Cardiac fibroblast (primary cell): ENCODE measurements at places on chromosomes 3 and 15.

- no peak for DNase-seq
These were observed 225.7 kb downstream of the MEX3B start for GRCh38 chr15:81819924-81820635.

DNA sequence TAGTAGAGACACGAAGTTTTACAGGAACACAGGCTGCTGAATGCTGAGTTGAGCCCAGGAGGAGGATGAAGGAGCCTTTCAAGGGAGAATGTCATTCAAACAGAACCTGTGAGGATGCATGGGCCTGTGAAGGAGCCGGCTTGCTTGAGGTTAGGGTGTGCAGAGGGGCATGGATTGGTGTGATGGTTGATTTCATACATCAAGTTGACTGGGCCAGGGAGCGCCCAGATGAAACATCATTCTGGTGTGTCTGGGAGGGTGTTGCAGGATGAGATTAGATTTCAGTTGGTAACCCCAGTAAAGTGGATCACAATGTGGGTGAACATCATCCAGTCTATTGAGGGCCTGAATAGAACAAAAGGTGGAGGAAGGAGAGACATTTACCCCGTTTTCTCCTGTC lies 243.6 kb downstream of the EDEM1 start:
- DNase-seq, result no peak

DNA sequence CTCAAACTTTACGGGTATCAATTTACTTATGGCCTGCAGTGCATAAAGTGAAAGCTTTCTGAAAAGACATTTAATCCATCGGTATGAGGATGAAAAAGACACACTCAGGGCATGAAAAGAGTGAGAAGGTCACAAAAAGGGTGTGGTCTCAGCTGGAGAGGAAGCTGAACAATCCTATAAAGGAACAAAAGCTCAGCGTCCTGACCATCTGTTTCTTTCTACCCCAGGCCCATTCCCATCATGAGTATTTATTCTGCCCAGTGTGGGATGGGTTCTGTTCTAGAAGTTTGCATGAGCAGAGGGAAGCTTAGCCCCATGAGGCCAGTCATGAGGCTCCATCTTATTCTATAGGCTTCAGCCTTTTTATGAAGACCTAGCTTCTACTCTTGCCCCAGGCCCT lies 144.6 kb downstream of the LPP start:
- DNase-seq, result no peak

- DNase-seq, result no peak
These were observed 1044.1 kb upstream of the NR2F2 start for GRCh38 chr15:95286352-95286880.

GRCh38 chr3:32836601-32837000 lies 18.8 kb downstream of the TRIM71 start:
- no peak for DNase-seq

- no peak for DNase-seq
These were observed 89.5 kb downstream of the ANP32A start for GRCh38 chr15:68730976-68731897.

DNA sequence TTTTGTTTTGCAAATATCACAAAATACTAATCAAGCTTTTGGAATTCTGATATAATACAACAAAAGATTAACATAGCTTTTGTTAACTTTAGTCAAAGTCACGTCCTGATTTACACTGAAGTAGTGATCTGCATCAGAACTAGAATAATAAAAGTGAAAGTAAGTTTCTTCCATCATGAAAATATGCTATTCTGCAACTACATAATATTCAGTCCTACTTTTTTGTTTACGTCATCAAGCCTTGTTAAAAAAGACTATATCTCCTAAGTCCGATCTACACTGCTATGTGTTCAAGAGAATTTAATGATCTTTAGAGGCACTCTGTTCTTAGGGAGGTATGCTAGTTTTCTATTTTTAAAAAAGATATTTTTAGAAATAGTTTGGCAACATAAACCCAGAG lies 330.1 kb downstream of the ARPP21 start:
- peak; percentile 18 for DNase-seq

GRCh38 chr3:74387111-74387735 lies 227.2 kb downstream of the CNTN3 start:
- no peak for DNase-seq

GRCh38 chr3:41601404-41601987 lies 360.4 kb downstream of the ULK4 start:
- DNase-seq, result no peak

DNA sequence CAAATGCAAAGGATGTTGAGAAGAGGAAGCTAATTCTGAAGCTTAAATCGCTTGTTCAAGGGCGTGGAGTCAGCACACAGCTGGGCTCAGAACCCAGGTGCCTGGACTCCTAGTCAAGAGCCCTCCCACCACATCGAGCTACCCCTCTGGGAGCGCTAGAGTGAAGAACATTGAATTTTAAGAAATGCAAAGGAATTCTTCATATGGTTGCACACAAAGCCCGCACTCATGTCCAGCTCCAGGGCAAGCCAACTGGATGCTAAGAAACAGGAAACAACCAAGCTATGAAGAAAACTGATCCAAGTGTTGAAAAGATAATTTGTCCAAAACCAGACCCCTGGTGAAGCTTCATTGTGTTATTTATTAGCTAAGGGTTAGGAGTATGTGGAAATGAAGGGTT lies 122.3 kb downstream of the ALDH1A2 start:
- DNase-seq, result no peak

DNA sequence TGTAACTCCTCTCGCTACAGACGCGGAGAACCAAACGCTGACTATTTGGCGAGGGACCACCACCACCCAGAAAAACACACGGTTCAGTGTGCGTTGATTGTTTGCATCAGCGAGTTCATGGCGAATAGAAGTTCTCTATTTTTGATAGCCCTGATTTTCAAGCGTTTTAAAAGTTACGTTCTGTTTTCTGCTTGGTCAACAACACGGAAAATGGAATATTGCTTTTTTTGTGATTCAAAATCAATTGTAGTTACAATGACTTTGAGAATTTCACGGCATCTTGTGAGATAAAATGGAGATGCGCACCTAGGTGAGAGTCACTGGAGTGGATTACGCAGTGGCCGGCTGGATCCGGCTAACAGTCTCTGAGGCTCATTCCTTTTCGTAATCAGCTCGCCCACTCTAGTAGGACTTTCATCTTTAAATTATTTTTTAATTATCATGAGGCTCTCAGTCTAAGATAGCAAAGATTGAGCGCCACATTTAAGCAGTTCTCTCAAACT lies 54.8 kb downstream of the CCDC54 start:
- no peak for DNase-seq
